ENCODE measurements at places on chromosomes 6 and 20.

DNA sequence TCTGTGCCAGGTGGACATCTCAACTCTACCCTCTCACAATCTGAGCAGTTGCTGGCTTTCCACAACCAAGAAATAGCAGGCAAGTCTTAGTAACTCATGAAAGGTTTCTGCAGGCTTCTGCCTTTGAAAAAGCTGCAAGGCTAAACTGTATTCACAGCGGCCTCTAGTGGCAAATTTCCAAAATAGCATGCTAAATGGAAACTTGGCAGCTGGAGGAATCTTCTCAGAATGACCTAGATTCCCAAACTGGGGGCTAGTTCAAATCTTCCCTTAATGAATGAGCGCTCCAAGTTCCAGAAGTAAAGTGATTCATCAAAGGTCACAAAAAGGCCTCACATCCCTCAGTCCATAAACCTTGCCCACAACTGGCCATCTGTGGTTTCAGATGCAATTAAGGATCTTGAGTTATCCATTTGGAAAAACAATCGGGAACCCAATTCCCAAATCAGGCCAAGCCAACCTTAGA is 11.9 kb upstream of the CPNE5 start:
- DNase-seq = no peak

DNA sequence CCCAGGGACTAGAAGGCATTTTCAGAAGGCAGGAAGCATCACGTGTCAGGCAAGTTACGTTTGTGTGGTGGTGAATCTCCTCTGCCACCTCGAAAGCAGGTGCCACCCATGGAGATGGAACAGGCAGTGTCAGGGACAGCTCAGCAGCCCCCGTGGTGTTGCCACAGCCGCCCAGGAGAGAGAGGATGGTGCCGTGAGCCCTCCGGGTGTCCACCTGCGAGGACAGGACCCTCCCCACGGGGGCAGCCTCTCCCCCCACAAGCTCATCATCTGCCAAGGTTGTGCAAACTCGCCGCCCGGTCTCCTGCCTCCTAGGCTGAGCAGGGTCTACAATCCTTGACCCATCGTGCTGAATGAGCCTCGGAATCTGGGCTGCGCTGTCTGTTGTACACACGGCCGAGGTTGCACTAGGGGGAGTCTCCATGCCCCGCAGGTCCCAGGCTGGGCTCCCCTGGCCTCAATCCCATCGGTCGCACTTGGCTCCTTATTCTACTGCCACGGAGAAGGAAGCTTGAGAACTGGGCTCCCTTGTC is 40.1 kb downstream of the DACT2 start:
- no peak for DNase-seq

DNA sequence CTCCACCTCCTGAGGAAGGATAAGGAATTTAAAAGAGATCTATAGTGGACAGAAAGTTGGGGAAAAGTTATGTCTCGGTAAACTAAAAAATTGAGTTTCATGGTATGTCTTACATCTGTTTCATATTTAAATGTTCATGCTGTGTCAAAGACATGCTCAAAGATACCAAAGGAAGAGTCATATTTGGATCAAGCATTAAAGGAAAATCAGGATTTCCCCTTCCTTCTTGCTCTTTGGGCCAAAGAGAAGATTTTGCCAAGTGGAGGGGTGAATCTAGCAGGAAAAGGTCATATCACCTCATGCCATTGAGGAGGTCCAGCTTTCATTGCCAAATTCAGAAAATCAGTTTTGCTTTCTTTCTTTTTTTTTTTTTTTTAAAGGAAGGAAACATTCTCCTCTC is 192.4 kb downstream of the OGFRL1 start:
- DNase-seq = no peak

- no peak for DNase-seq
Measured at GRCh38 chr6:140205795-140206593, 831.5 kb upstream of the CITED2 start.

DNA sequence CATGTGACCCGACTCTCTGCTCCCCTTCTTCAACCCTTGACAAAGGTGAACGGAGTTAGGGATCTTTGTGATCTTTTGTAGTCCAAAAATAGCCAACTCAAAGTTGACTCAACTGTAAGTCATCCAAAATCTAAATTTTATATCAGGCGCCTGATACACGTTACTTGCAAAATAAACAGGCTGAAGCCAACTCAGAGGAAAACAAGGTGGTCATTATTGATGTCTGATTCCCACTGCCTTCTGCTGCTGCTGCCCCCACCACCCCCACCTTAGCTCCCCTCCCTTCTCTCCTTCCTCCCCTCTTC is 13.2 kb upstream of the RNF8 start:
- no peak for DNase-seq

DNA sequence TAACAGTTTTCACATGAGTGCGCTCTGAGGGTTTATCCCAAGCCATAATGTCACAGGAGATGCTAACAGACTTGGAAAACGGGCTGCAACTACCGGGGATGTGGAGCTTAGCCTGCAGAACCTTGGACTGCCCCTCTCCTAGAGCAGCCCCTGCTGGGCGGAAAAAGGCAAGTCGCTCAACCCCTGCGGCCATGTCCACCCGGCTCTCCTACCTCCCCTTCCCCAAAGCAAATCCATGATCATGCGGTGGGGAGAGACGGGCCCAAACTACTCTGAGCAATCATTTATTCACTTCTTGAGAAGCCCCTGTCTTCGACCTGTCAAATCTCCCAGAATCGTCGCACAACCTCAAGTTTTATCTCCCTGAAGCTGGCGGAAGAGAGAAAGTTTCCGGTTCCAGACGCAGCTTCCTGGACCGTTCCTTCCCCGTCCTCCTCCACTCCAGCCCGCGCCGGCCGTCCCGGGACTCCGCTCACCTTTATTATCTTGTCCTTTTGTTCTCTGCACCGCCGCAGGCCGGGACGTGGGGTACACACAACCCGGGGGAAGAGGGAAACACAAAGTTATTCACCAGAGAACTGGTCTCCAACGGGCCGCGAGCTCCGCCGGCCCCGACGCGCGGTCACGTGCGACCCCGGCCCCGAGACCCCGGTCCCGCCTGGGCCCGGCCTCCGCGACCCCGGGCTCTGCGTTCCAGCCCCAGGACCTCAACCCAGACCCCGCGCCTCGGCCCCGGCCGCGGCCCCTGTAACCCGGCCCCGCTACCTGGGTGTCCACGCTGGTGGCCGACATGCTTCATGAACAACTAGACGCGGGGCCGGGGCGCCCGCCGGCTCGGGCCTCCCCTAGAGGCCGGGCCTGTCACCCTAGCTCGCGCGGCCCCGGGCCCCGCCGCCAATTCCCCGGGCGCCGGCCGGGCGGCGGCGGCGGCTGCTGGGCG is 560 bp downstream of the YTHDF1 start:
- no peak for DNase-seq

- peak; percentile 33 for DNase-seq
Measured at GRCh38 chr6:125197795-125198269, 44.3 kb downstream of the TPD52L1 start.

DNA sequence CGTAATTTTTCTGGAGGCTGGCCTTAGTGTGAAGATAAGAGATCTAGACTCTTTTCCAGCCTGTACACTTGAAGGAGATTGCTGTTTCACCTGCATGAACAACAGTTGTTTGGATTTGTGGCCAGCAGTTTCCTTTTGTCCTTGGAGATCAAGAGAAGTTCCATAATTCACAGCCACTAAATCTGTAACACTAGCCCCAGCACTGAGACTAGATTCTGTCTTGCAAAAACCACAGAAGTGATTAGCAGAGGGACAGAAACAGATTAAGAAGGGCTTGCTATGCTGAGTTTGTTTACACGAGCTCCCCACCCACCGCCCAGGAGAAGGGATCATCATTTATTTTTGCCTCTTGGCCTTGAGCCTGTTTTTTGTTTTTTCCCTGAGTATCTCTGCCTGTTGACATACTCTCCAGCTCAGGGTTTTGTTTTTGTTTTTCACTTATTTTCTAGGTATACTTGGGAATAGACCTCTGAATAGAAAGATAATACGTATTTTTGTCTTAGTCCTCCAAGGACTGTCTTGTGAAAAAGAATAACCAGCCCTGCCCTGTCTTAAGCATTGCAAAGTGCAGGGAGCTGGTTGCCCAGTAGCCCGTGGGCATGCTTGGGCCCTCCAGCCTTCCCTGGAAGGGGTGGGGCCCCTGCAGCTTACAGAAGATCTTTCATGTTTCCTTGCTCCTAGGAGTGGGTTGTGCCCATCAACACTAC is 93.1 kb upstream of the SOX4 start:
- no peak for DNase-seq

- DNase-seq = no peak
Measured at GRCh38 chr6:38261626-38262025, 378.1 kb downstream of the BTBD9 start.

- no peak for DNase-seq
Measured at GRCh38 chr20:24679448-24680047, 210.1 kb downstream of the SYNDIG1 start.

- no peak for DNase-seq
Measured at GRCh38 chr6:32709625-32710024, 31.6 kb upstream of the HLA-DQA2 start.

DNA sequence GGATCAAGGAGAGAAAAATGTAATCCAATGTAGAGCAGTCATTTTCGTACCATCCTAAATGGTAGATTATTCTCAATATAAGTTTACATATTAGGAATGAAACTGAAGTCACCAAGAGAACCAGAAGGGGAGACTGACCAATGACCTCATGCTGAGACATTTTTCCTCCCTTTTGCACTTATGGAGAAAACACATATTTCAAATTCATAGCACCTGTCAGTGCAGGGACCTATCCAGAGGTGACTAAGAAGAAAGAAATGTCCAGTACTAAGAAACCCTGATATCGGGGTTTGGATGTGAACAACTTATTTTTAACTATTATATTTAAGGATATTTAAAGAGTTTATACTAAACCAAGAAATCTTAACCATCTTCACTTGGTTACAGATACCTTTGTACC is 16.6 kb upstream of the LYRM2 start:
- no peak for DNase-seq

DNA sequence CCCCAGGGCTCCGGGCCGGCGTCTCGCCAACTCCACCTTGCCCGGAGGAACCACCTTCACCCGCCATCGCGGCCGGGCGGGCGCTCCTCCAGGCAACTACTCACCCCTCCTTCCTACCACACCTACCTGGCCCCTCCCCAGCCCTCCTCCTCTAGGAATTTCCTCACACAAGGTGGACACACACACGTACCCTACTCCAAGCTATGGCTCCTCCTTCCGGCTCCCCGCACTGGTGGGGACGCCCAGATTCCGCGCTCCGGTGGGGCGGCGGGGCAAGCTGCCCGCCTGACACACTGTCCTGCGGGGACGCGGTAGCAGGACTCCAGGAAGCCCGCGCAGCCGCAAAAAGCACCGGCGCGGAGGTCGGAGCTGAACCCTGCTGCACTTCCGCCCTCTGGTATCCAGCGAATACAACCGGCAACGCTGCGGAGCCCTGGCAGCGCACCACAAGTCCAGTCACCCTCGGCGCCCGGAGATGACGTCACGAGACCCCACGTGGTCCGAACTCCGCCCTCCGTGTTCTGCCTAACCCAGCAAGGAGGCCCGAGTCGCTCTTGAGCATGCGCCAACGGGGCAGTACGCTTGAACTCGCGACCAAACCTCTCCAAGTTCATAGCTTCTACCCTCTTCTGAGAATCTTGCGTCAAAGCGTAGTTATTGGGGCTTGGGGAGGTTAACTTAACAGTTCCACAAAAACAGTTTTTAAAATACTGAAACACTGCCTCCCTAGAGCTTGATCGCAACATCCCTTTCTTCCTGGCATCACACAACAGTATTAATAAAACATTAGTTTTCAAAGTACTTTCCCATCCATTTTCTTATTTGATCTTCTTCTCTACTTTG is at the start of gene ATG5:
Gene ATG5 (minus strand): TSS at position 425 of the 843 bp plus-strand sequence. CDS start 9,552 bp downstream, outside the sequence.
- peak; percentile 93 for DNase-seq

DNA sequence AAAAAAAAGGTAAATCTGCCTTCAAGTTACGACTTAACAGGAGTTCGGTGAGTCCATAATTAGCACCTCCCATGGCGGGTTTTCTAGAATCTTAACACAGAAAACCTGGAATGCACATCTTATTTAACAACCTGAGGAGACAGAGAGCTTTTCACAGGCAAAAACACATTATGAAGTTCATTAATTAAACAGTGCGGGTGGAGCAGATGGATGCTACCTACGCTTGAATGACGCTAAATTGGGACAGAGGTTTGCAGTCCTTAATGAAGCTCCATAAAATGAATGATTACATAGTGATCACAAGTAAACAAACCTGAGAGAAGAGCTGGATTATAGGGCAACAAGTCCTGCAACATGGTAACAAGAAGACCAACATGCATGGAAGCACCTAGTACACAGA is 81.0 kb downstream of the INSM1 start:
- DNase-seq = no peak

- no peak for DNase-seq
Measured at GRCh38 chr6:89999945-90000825, 105.9 kb downstream of the GJA10 start.

GRCh38 chr6:109345986-109346385 is 36.3 kb downstream of the CD164 start:
- DNase-seq = no peak

DNA sequence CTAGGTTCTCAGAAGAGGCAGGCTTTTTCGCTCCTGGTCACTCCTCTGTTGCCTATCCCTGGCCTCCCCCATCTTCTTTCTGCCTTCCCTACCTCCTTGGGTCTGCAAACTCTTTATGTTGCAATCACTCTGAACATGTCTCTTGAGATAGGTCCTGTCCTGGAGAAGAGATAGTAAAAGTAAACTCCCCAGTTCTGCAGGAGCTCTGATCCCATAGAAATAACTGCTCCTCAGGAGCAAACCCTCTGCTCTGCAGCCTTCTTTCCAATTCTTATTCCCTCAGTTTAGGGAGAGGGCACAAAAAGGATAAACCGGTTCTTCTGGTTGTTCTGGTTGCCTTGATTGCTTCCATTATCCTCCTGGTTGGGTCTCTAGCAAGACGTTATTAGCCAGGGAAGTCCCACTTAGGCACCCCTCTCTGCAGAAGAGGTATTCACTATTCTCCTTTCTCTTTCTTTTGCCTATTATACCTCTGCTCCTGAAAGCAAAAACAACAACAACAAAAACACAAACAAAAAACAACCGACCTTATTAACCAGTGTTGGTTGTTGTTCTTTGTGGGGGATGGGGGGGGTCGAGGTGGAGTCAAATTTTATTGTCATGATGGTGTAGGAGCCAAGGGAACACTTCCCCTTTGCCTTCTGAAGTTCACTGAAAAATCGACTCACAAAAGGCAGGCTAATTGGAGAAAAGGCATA is 973 bp downstream of the TRIM38 start:
- DNase-seq = no peak

GRCh38 chr6:40672087-40672486 is 84.9 kb upstream of the LRFN2 start:
- no peak for DNase-seq

GRCh38 chr20:23153696-23154341 is 67.7 kb upstream of the CD93 start:
- no peak for DNase-seq
